Activated T-cell treated with anti-CD3 and anti-CD28 coated beads, Interleukin-2, amount 50 U/mL, for 72 hours (primary cell): ENCODE measurements at places on chromosomes 11 and 22. TPM values are rescaled to one million over a fixed set of nuclear protein-coding genes. Genes with fewer than 3 reads are reported as not detected.

The TRIM49 gene
- not detected for total RNA-seq

The MYRF gene
- 2.9 TPM for total RNA-seq

The BUD13 gene
- total RNA-seq, result 26.1 TPM

DNA sequence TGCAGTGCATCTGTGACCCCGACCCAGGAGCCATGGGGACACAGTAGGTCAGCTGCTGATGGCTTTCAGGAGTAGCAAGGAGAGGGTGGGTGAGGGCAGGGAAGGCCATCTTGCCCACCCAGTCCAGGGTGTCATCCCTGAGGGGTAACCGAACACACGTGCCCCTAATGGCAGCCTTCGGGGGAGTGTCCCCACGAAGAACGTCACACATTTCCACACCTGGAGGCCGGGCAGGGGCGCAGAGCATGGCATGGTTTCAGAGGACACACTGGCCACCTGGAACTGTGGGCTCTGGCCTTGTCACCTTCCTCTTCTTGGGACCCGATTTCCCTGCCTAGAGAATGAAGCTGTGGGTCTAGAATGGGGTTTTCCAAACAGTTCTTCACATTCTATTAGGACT is 19.4 kb upstream of the BAIAP2L2 start:
- H3K27ac ChIP-seq, result no peak overlapping the region
- no peaks in the 10 kb centered on the region for H3K36me3 ChIP-seq
- DNase-seq, result no peak
- no peak overlapping the region for H3K4me3 ChIP-seq
- no peaks in the 10 kb centered on the region for H3K27me3 ChIP-seq

The OR8D1 gene
- not detected for total RNA-seq

- peaks cover 86% of the 10 kb centered on the region for H3K27me3 ChIP-seq
- no peak for DNase-seq
- no peak overlapping the region for H3K4me3 ChIP-seq
- H3K27ac ChIP-seq, result no peak overlapping the region
- H3K36me3 ChIP-seq, result no peaks in the 10 kb centered on the region
Measured at GRCh38 chr11:44313761-44314489, 4.0 kb upstream of the ALX4 start.

- H3K4me1 ChIP-seq, result no peaks in the 10 kb centered on the region
- peaks cover 5% of the 10 kb centered on the region for H3K27me3 ChIP-seq
- H3K27ac ChIP-seq, result no peak overlapping the region
- no peaks in the 10 kb centered on the region for H3K36me3 ChIP-seq
Measured at GRCh38 chr22:27311698-27312550, 489.6 kb downstream of the MN1 start.

GRCh38 chr22:42180349-42180842 is 49.8 kb upstream of the CYP2D6 start:
- no peaks in the 10 kb centered on the region for H3K27me3 ChIP-seq
- peak overlapping the region; percentile 63 for H3K4me3 ChIP-seq
- DNase-seq, result peak; percentile 48
- peak overlapping the region; percentile 64 for H3K27ac ChIP-seq
- H3K36me3 ChIP-seq, result peaks cover 10% of the 10 kb centered on the region
- H3K4me1 ChIP-seq, result peaks cover 93% of the 10 kb centered on the region

DNA sequence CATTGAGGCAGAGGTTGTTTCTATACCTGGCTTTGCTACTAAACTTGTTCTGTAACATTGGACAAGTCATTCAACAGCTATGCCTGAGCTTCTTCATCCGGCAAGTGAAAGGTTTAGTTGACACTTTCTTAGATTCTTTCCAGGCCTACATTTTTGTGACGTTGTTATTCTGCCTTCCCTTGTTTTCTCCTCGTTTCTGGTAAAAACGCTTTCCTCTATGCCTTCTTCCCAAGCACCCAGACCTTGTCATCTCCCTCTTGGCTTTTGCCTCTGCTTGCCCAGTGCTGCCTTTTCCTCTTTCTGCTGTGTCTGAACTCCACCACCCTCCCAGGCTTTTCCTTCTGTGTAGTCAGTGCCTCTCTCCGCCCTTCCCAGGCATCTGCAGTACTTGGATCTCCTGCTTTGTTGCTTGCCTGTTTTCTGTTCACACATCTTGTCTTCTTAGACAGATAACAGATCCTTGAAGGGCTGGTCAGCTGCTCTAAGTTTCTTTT is 1.4 kb upstream of the AMOTL1 start:
- H3K4me3 ChIP-seq, result no peak overlapping the region
- no peak for DNase-seq
- H3K36me3 ChIP-seq, result no peaks in the 10 kb centered on the region

The SHANK2 gene
- 0.12 TPM for total RNA-seq

DNA sequence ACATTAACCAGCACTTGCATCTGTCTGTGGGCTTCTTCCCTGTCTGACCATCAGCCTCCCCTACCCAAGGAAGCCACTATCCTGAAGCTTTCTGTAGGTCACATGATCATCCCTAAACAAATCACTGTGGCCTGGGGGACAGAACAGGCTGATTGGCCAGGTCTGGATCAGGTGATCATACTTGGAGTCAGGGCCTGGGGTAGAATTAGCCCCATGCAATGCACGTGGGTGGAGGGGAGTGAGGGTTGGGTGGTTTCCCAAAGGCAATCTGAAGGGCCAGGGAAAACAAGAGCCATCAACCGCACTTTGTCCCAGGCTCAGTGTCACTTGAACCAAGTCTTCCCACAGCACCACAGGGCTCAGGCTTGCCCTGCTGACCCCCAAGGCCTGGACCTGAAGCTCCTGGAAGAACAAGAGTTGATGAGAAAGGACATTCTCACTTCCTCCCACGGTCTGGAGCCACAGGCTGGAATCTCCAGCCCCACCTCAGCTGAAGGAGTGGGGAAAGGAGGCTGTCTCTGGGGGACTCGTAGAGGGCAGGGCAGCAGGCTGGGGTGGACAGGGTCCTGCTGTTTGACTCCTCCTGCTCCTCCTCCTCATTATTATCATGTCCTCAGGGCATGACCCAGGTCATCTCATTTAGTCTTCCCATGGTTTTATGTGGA is 31.5 kb upstream of the TSPAN18 start:
- no peak overlapping the region for H3K27ac ChIP-seq
- no peaks in the 10 kb centered on the region for H3K36me3 ChIP-seq
- DNase-seq, result no peak
- no peaks in the 10 kb centered on the region for H3K27me3 ChIP-seq

The NOX4 gene
- not detected for total RNA-seq

GRCh38 chr11:78698612-78699011 is 123.9 kb upstream of the NARS2 start:
- H3K27ac ChIP-seq, result no peak overlapping the region
- no peak for DNase-seq
- no peak overlapping the region for H3K4me3 ChIP-seq
- H3K4me1 ChIP-seq, result no peaks in the 10 kb centered on the region
- H3K36me3 ChIP-seq, result no peaks in the 10 kb centered on the region
- peaks cover 44% of the 10 kb centered on the region for H3K27me3 ChIP-seq

- H3K36me3 ChIP-seq, result no peaks in the 10 kb centered on the region
- no peak overlapping the region for H3K4me3 ChIP-seq
- peaks cover 42% of the 10 kb centered on the region for H3K27me3 ChIP-seq
Measured at GRCh38 chr11:86743223-86744118, 56.9 kb upstream of the PRSS23 start.

GRCh38 chr11:129720156-129720555 is 95.5 kb upstream of the TMEM45B start:
- H3K36me3 ChIP-seq, result no peaks in the 10 kb centered on the region
- no peaks in the 10 kb centered on the region for H3K4me1 ChIP-seq
- H3K4me3 ChIP-seq, result no peak overlapping the region
- no peak overlapping the region for H3K27ac ChIP-seq
- no peaks in the 10 kb centered on the region for H3K27me3 ChIP-seq
- no peak for DNase-seq

The TUBA8 gene
- total RNA-seq, result 2.9 TPM

The GGTLC3 gene
- not detected for total RNA-seq

DNA sequence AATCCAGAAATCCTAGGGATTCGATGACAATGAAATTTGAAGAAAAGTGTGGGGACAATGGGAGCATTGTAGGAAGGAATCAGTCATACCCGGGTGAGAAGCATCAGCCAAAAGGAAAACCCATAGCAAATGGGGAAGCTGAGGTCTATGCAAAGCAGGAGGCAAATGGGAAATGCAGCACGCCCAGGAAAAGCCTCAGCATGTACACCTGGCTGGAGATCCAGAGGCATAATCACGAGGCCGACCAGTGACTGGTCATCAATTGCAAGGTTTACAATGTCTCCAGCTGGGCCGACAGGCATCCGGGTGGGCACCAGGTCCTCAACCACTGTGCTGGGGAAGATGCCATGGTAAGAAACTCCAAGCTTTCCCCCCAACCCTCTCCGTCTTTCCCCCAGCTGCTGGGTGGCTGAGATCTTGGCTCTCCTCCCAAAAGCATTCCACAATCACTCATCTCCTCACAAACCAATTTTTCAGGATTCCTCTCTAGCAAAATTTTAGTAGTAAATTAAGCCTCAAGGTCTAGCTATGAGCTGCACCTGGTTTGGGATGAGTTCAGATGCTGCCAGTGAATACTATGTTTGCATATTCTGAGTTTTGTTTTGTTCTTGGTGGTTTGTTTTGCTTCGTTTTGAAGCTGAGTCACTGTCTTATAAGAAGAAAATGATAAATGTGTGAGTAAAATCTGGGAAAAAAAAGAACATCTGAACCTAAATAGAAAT is 98.0 kb upstream of the OR5AK2 start:
- no peak overlapping the region for H3K27ac ChIP-seq
- no peak overlapping the region for H3K4me3 ChIP-seq
- H3K27me3 ChIP-seq, result no peaks in the 10 kb centered on the region
- H3K36me3 ChIP-seq, result no peaks in the 10 kb centered on the region
- no peak for DNase-seq
- no peaks in the 10 kb centered on the region for H3K4me1 ChIP-seq

The KCNQ1OT1 gene
- total RNA-seq, result 0.26 TPM

The GAS2 gene
- 2.0 TPM for total RNA-seq

The TESMIN gene
- total RNA-seq, result 8.0 TPM

DNA sequence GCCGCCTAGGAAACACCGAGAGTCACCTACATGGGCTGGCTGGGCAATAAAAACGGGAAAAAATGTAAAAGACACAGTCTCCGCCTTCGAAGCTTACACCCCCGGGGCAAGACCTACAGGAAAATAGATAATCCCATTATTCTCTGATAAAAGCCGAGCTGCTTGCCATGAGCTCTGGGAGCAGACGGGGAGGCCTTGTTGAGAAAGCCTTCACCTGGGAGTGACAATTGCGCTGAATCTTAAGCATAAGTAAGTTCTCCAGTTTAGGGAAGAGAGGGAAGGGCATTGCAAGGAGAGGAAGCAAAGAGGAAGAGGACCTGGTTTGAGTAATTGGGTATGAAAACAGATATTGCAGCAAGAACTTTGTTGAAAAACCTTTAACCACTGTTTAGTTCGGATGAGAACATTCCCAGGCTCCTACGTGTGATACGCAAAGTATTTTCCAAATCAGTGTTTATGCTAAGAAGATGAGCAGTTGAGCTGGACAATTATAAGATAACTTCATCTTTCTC is 813 bp upstream of the BTBD10 start:
- DNase-seq, result no peak
- H3K27ac ChIP-seq, result peak overlapping the region; percentile 97
- H3K4me3 ChIP-seq, result peak overlapping the region; percentile 100
- H3K36me3 ChIP-seq, result peaks cover 2% of the 10 kb centered on the region

- H3K4me3 ChIP-seq, result no peak overlapping the region
- no peaks in the 10 kb centered on the region for H3K36me3 ChIP-seq
- H3K27me3 ChIP-seq, result no peaks in the 10 kb centered on the region
- H3K4me1 ChIP-seq, result no peaks in the 10 kb centered on the region
- DNase-seq, result no peak
- no peak overlapping the region for H3K27ac ChIP-seq
Measured at GRCh38 chr11:117634756-117635603, 162.0 kb downstream of the DSCAML1 start.

The MED15 gene
- total RNA-seq, result 113 TPM

The FAM111B gene
- total RNA-seq, result 9.1 TPM

DNA sequence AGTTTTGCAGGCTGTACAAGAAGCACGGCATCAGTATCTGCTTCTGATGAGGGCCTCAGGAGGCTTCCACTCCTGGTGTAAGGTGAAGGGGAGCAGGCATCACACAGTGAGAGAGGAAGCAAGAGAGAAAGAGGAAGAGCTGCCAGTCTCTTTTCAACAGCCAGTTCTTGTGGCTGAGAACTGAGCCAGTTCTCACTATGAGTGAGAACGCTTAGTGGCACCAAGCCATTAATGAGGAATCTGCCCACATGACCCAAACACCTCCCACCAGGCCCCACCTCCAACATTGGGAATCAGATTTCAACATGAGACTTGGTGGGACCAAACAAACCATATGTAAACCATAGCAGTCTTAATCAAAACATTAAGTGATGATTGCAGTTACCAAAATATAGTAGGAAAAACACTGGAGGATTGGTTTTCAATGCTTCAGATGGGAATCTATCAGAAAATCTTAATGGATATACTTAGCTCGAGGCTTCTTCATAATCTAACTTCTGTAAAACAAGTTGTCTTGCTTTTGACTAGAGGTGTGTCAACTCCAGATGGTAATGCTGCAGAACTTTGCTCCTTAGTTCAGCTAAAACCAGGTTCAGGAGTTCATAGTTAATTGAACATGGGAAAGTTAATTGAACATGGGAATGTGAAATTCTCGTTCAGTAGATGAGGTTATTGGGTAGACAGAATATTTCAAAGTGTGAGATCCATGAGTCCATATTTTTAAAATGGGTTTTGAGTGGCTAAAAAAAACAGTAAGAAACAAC is 12.2 kb downstream of the FAR1 start:
- no peak overlapping the region for H3K27ac ChIP-seq
- H3K4me3 ChIP-seq, result no peak overlapping the region
- no peaks in the 10 kb centered on the region for H3K27me3 ChIP-seq
- H3K4me1 ChIP-seq, result peaks cover 31% of the 10 kb centered on the region

DNA sequence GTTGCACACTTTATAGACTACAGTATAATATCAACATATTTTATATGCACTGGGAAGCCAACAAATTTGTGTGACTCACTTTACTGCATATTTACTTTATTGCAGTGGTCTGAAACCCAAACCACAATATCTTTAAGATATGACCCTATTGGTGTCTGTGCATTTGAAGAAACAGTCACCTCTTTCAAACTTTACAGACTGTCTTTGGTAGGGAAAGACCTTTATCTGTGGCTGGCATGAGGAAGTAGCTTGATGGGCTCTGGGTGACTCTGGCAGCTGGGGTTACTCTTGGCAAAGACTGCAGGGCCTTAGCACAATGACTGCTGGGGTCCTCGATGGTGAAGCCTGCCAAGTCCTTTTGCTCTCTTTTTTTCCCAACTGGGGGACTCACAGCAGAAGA is 21.3 kb upstream of the ABTB2 start:
- H3K36me3 ChIP-seq, result peaks cover 25% of the 10 kb centered on the region
- H3K27ac ChIP-seq, result no peak overlapping the region
- peaks cover 24% of the 10 kb centered on the region for H3K27me3 ChIP-seq
- no peak for DNase-seq

The TMEM191C gene
- 3.0 TPM for total RNA-seq
